Inflammatory macrophage (primary cell): ENCODE measurements at places on chromosomes 6 and 20.

DNA sequence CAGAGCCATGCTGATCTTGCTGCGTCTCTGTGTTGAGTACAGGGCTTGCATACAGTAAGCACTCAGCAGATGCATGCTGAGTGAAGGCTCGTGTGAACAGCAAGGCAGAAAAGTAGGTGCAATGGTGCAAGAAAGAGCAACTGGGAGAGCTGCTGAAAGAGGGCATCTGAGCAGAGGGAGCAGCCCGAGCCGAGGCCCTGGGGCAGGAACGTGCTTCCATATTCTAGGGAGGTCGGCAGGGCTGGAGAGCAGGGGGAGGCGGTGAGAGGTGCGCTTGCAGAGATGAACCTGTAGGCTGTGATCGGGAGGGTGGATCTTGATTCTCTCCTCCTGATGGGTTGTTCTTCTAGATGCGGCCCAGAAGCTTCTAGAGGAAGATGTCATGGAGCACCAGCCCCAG is 26.4 kb upstream of the STX16 start:
- DNase-seq = no peak

GRCh38 chr6:40822619-40823018 is 216.4 kb downstream of the UNC5CL start:
- DNase-seq = no peak

GRCh38 chr6:82711971-82712370 is 348.4 kb downstream of the TPBG start:
- no peak for DNase-seq

GRCh38 chr6:32082935-32083334 is 26.2 kb downstream of the TNXB start:
- DNase-seq = no peak

GRCh38 chr20:23027721-23028120 is 7.4 kb upstream of the SSTR4 start:
- DNase-seq = peak; percentile 76

GRCh38 chr6:139371421-139372203 is 2.8 kb downstream of the CITED2 start:
- DNase-seq = no peak

DNA sequence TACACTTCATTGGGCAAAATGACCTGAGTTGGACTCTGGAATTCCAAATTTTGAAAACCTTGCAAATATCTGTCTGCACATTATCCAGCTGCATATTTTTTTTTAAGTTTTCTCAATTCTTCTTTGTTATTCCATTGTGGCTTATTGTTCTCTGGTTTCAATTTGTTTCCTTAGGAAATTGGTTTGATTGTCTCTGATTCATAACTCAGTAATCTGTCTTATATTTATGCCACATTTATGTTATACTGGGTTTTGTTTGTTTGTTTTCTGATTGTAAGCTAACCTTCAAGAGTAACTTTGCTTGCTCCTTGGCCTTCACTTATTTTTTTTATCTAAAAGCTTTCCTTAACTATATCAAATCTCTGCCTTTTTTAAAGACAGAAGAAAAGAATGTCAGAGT is 193.3 kb upstream of the PLCB4 start:
- DNase-seq = no peak

DNA sequence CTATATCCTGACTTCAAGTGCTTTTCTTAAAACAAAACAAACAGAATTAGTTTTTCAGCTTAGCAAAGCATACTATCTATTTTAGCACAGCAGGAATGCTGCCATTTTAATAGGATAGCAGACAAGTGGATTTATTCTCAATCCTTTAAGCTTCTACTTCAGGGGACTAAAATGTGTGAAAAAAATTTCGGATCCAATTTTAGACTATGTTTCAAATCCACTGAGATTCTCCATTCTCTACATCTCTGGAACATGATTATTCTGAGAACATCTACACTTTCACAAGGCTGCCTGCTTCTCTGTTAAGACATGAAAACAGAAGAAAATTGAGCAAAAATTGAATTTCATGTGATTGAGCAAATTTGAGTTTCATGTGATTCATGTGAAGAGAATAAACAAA is 1321.3 kb downstream of the HACE1 start:
- DNase-seq = no peak

- no peak for DNase-seq
Observed at GRCh38 chr20:63553933-63554290, at the start of gene FNDC11. FNDC11 (plus strand) TSS chr20:63554159; CDS start chr20:63555664, 1,505 bp downstream.

- no peak for DNase-seq
Observed at GRCh38 chr6:34229877-34230276, 6.8 kb upstream of the HMGA1 start.

DNA sequence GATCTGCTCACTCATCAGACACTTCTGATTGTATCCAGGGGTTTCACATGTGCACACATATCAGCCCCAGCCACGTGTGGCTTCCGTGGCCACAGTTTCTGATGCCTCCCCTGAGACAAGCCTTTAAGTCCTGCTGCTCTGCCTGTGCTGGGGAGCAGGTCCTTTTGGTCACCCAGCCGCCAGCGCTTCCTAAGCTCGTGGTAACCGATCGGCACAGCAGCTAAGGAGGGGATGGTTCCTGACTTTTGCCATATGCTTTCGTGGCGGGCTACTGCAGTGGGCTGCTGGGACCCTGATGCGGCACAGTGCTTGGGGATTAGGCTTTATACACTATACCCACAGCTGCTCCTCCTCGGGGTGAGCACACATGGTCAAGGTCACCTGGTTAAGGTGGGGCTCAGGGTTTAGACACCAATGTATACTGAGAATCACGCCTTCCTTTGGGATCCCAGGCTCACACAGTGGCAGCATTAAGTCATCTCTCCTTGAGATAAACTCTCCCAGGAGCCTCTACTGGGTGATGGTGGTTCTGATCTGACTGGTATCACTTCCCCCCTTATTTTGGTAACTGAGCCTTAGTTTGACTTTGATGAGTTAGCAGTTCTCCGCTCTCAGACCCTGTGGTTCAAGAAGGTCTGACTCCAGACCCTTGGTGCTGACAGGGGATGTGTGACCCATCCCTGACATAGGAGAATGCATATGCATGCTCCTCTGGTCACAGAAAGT is 85.9 kb upstream of the KCNG1 start:
- DNase-seq = no peak

DNA sequence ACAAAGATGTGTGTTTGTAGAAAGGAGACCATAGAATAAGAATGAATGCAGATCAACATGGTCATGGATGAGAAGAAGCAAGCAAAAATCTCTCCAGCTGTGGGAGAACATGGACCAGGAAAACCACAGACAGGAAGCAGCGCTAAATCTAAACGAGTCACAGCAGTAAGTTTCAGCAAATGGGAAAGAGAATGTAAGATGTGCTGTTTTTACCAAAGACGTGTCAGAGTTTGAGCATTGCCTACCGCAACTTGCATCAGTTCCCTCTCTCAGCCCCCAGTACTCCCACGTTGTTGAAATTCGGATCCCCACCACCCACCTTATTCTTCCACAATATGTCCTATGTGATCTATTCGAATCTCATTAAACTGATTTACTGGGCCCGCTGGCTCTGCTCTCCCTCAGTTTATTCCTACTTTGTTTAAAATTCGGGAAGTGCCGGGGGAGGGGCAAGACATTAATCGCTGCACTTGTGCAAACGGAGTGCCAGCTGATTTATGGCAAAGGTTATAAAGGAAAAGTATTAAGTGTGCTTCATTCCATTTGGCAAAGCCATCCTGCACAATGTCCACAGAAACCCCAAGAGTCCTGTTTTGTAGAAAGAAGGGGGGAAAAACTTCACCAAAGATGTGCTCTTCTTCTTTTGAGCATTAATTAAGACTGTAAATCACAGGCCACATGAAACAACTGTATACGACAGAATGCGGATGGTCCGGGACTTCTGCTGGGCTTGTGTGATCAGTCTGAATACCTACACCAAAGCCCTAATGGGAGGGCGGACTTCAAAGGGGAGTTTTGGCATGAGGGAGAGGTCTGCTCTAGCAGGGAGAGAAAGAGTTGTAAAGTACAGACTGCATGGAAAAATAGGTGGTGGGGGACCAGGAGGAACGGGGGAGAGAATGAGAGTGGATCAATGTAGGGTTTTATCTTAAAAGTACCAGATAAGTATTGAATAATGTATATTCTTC is 59.1 kb upstream of the PRDM1 start:
- peak; percentile 30 for DNase-seq

- DNase-seq = no peak
Observed at GRCh38 chr20:41572010-41572572, 46.1 kb downstream of the CHD6 start.

DNA sequence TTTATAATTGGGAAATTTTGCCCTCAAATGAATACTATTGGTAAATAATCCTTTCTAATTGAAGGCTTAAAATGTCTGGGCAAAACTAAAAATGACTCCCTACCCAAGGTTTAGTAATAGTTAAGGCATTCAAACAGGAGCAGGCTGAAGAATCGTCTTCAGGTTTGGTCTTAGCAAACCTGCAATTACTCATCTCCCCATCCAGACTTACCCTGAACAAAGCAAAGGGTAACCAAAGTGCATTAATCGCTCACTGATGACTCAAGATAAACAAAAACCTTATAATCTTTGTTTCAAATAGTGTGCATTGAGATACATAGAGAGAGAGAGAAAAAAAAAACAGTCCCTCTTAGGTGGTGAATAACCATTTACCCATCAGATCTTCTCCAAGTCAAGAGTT is 225.5 kb downstream of the BMP2 start:
- no peak for DNase-seq
